ENCODE measurements at places on chromosomes 3 and 15.

GRCh38 chr3:185242642-185243041 is 11.2 kb downstream of the EHHADH start:
- no peak for DNase-seq

DNA sequence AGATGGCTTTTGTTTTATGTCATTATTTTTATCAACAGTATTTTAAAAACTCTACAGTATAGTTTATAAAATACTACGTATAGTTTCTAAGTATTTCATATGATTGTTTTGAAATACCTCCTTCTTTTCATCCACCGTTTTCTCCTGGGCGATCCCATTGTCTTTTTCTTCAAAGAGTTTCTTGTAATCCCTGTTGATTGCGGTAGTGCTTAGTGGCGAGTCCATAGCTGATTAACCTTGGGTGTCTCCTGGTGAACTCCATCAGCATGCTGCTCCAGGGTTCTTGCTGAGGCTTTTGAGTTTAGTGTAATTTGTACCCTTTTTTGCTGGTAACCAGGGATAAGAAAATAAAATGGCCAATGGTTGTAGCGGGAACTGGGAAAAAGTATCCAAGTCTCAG is 3.6 kb downstream of the PIAS1 start:
- no peak for DNase-seq

DNA sequence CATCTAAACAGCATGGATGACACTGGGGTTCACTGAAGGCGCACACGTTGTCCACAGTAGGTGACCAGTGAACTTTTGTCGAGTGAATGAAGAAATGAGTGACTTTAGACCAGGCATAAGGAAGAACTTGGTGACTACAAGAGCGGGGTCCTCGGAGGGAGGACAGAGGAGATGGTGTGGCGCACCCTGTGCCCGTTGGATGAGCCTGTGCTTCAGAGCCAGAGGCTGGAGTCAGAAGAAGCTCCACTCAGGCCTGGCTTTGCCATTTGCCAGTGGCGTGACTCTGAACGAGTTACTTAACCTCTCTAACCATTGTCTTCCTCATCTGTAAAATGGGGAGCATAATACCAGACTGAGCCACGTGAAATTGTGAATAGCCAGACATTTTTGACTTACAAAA is 42.2 kb downstream of the MUC4 start:
- DNase-seq = no peak

- DNase-seq = no peak
These were observed 6.3 kb downstream of the CAV3 start for GRCh38 chr3:8739757-8740504.

GRCh38 chr3:138351916-138352550 is 3.7 kb downstream of the MRAS start:
- no peak for DNase-seq

DNA sequence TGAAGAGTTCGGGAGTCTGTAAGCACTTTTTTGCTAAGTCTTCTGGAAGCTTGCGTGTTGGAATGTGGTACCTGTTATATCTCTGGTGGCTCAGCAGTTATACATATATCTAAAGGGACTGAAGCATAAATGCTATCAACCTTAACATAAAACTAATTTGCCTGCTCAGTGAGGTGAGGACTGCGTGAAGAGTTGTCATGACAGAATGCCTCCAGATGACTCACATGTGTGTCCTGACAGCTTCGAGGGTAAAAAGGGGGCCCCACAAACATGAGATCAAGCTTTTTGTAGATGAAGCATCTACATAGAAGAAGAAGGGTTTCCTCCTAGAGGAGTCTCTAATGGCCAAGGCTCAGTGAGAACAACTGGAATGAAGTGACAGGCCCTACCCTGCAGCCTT is 88.8 kb upstream of the C3orf80 start:
- DNase-seq = no peak

GRCh38 chr3:192899540-192899982 is 18.1 kb downstream of the MB21D2 start:
- no peak for DNase-seq

DNA sequence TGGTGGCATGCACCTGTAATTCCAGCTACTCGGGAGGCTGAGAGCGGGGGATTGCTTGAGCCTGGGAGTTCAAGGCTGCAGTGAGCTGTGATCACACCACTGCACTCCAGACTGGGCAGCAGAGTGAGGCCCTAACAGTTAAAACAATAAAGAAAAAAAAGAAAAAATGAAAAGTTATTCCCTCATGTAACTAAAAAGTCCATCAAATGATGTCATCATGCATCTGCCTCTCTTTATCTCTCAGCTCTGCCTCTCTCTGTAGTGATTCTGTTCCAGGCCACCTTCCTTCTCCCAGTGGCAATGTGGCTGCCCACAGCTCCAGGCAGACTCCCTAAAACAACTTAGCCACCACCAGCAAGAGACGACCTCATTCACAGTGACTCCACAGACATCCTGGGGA is 31.5 kb upstream of the TRH start:
- no peak for DNase-seq

DNA sequence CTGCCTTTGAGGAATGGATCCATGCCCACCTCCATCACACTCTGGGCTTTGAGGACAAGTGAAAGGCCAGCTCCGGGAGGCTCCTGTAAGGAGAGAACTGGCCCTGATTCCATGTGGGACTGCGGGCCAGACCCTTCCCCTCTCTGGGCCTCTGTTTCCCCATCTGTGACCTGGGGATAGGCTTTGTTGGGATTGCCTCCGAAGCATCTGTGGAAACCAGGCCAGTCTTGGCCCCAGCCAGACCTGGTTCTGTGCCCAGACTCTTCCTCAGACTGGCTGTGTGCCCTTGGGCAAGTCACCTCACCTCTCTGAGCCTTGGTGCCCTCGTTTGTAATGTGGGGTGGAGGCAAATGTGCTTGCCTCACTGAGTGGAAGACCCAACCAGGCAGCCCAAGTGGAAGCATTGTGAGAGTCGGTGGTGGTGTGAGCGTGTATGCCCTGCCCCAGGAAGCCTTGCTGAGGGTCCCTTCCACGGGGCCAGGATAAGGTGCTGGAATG is 21.0 kb upstream of the SEC13 start:
- DNase-seq = no peak

DNA sequence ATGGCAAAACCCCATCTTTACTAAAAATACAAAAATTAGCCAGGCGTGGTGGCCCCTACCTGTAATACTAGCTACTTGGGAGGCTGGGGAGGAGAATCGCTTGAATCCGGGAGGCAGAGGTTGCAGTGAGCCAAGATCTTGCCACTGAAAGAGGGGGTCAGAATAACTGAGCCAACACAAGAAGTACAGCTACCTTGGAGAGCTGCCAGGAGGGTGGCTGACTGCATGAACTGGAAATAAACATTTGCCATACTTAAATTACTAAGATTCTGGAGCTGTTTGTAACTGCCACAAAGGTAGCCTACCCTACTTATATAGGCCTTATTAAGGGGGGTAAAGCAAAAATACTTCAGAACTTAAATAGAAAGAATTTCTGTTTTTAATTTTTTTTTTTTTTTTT is 15.4 kb upstream of the PIK3CB start:
- DNase-seq = no peak

All from activated CD4-positive, alpha-beta T cell treated with anti-CD3 and anti-CD28 coated beads, Interleukin-2, amount 50 U/mL, for 4 hours (primary cell).